ENCODE measurements at places on chromosomes 2 and 18.

DNA sequence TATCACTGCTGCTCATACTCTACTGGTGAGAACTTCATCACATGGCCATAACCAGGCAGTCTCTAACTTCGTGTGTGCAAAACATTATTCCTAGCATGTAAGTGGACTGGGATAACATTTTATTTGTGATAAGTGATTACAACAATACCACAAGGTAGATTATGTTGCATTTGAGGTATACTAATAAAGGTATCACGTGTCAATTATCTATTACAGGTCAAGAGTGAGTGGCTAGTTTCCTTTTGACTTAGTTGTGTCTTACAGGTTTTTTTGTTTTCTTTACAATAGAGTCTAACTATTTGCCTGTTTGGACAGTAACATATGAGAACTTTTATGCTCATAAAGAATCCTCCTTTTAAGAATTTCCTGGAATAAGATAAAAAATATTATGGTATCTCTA lies 67.2 kb upstream of the DSC1 start:
- DNase-seq: no peak

DNA sequence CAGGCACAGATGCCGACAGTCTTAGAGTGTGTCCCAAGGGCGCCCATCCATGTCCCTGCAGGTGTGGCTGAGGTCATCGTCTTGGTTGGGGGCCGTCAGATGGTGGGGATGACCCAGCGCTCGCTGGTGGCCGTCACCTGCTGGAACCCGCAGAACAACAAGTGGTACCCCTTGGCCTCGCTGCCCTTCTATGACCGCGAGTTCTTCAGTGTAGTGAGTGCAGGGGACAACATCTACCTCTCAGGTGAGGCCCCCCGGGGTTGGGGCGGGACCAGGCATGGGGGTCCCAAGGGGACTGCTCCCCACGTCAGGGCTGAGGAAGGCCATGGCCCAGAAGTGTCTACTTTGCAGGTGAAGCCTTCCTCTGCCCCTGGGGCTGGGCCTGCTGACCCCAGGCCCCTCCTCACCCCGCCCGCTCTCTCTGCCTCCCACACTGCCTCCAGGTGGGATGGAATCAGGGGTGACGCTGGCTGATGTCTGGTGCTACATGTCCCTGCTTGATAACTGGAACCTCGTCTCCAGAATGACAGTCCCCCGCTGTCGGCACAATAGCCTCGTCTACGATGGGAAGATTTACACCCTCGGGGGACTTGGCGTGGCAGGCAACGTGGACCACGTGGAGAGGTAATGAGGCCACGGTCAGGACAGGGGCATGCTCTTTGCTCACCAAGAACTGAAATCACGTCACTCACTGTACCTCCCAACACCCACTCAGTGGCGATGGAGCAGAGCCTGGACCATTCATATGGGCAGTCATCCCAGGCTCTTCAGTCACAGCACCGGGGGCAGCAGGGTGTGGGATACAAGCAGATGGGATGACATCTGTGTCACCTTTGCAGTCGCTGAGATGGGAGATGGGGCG lies 230.8 kb downstream of the ATAD2B start:
- DNase-seq: no peak

DNA sequence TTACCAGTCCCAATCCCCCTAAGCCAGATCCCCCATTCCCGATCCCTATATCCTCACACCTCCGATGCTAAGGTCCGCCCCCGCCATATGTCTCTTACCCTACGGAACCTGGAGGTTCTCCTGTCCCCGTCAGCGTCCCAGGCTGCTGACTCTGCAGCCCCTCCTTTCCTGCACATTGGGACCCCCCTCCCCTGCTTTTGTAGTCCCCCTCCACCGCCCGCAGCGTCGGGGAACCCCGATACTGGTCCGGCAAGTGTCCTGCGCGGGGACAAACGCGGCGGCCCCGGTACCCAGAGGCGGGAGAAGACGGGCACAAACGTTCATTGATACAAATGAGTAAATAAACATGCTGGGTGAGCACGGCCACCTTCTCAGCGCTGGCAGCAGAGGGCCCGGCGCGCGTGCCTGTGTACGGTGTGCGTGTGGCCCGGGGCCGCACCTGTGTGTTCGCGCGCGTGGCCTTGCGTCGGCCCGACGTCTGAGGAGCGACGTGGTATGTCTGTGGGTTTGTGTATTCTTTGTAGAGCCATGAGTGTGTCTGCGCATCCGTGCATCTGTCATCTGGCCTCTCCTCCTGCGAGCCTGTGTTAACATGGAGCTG lies 2.0 kb upstream of the CYP26B1 start:
- no peak for DNase-seq

- no peak for DNase-seq
Observed at GRCh38 chr2:84938194-84938879, 32.6 kb upstream of the KCMF1 start.

DNA sequence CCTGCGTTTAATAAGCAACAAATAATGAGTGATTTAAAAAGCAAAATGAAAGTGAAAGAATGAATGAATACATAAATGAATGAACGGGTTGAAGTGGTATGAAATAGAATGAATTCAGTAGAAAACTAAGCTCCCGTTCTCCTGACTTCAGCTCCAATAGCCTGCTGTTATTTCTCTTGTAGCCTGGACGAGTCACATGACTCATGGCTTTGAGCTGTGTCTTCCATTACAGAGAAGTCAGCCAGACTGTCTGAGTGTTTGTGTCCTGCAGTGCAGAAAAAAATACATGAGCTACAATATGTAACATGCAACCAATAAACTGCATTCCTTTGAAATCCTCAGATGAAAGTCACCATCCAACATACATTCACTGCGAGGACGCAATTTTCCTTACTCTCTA lies 21.2 kb downstream of the SCG2 start:
- DNase-seq: no peak

DNA sequence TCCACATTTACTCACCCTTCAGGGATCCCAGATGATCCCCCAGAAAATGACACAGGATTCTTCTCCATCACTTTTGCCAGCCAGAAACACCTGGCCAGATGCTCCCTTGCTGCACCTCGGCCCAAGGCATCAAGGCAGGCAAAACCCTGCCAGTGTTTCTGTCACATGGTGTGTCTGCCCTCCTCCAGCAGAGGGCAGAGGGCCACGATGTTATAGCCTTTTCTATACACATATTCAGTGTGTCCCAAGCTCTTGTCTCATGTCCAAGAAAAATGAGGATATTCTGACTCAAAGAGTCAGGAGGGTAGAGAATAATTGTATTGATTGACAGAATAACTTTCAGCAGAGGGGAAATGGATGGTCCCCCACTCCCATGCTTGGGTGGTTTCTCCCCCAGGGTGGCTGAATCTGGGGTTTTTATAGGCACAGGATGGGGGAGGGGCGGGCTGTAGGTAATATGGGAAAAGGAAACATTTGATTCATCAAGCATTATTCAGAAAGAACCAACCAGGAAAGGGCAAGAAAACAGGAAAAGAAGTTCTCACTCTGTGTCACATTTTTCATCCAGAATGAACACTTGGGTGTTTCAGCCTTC lies 933.9 kb downstream of the TRIB2 start:
- no peak for DNase-seq

- DNase-seq: no peak
Observed at GRCh38 chr2:150462770-150463169, 24.7 kb downstream of the RND3 start.

GRCh38 chr2:132589966-132590365 lies 80.0 kb downstream of the LYPD1 start:
- no peak for DNase-seq

GRCh38 chr2:234623521-234623991 lies 126.7 kb upstream of the ARL4C start:
- DNase-seq: no peak

DNA sequence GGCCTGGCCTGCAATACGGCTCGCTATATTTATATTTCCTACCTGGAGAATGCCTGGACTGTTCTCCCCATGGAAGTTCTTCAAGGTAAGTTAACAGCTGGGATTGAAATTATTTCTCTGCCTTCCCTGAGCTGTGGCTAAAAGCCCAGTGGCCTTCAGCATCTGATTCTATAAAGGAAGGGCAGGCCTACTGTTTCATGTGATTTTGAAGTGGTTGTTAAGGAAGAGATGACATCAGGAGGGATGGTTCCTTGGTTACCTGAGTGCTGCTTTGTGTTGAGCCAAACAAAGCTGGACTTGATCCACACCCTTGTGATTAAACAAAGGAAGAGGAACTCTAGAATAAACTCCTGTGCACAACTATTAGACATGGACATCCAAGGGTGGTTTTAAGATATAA lies 61.6 kb downstream of the MFSD6 start:
- peak; percentile 63 for DNase-seq

Measured in NCI-H446 (cell line).